ENCODE measurements at places on chromosomes 11 and 22.

DNA sequence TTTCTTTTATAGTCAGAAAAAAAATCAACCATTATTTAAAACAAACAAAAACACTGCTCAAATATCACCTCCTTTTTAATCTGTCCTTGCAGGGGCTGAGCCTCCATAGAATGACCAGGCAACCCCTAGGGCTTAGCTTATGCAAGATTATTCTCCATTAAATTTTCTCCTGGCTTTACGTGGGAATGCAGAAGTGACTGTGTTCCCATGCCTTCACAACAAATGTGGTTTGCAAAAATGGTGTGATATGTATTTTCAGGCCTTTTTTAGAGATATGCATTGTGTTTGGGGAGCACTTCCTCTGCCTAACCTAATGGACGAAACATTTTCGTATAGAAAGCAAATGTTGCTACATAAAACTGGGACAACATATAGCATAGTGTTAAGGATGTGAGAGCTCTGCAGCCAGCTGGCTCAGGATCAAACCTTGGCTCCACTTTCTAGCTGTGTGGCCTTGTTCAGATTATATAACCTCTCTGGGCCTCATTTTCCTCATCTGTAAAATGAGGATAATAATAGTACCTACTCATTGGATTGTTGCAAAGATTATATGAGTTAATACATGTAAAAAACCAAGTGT, 82.6 kb downstream of the PARVA start:
- DNase-seq = no peak

GRCh38 chr11:17805043-17805442, 70.5 kb downstream of the KCNC1 start:
- DNase-seq = no peak

DNA sequence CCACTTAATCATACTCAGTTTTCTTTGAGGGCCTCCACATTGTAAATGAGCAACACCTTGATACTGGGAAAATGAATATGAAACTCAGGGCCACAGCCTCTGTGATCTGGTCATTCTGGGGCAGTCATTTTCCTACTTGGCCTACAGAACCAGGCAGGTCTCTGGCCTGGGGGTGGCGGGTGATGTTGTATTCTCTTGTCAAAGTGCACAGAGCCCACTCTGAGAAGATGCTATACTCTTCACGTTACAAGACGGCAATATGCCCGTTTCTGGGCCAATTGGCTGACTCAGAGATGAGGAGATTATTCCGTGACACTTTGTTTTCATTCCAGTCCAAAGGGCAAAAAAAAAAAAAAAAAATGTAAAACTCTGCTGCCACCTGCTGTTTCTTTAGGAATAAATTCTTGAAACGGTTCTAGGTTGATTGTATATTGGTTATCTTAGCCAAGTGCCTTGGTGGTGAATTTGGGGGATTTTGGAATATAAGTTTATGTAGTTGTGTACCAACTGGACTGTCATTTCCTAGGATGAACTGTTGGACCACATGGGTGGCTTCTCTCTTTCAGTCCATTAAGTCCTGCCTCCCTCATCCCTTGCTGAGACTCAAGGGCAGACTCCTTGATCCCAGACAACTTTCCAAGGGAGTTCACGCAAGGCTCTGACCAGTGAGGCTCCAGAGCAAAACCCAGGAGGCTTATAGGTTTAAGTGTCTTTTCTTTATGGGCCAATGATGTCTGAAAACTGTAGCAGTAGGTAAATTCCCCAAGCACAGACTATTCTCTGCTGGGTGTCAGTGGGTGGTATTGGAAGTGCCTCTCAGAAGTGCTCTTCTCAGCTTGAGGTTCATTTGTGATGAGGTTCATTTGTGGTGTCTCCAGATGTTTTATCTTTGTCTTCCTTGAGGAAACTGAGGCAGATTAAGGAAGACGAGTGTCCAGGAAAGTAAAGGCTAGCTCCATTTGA, 18.2 kb downstream of the ADM start:
- DNase-seq = peak; percentile 48

DNA sequence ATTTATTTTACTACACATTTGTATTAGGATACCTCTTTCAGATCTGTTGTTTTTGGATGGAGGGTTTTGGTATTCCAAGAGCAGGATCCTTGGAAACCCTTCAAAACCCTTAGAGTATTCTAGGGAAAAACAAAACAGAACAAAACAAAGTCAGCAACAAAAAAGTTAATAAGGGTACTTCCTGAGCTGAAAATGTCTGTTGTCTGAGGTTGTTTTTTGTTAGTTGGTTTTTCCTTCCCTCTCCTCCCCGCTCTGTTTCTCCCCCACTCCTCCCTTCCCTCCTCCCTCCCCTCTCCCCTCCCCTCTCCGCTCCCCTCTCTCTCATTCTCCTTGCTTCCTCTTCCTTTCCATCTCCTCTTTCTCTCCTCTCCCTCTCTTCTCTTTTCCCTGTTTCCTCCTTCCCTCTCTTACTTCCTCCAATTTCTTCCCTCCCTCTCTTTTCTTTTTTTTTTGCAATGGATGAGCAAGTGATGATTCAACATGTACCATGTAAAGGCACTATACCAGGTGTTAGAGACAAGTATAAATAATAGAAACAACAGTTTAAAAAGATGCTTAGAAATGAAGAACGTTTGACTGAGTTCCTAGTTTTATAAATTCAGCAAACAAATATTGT, 160.6 kb downstream of the TMEM135 start:
- no peak for DNase-seq

- DNase-seq = peak; percentile 63
Measured at GRCh38 chr11:63738720-63739360, 29.7 kb downstream of the ZFTA start.

GRCh38 chr11:134499990-134500389, 87.9 kb upstream of the B3GAT1 start:
- no peak for DNase-seq

GRCh38 chr11:69516526-69516925, 35.1 kb downstream of the LINC01488 start:
- no peak for DNase-seq

- DNase-seq = no peak
Measured at GRCh38 chr11:10407749-10408685, 47.0 kb upstream of the AMPD3 start.

DNA sequence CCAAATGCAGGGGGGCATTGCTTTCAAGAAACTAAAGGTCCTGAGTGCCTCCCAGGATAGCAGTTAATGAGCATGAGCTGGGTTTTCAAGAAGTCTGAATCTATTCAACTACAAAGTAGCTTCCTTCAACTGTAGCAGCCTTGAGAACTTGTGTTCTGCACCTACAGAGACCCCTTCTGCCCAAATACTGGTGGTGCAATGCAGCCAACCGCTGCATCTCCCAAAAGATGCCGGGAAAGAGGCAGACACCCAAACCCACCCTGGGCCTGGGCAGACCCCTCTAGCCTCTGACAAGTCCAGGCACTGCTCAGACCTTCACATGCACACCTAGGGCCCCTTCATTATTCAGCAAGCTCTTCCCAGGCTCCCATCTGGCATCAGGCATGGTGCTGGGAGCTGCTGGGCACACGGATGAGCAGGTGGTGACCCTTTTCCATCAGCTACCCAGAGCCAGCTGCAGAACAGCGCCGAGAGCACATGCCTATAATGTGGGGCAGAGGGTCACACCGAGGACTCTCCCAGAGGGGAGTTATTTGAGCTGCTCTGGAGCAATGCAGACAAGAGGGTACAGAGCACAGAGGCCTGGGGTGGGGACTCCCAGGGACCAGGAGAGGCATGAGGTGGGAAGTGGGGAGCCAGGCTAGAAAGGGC, 44.9 kb upstream of the ETS1 start:
- peak; percentile 61 for DNase-seq

- DNase-seq = no peak
Measured at GRCh38 chr22:23121424-23121823, 20.4 kb downstream of the RSPH14 start.

DNA sequence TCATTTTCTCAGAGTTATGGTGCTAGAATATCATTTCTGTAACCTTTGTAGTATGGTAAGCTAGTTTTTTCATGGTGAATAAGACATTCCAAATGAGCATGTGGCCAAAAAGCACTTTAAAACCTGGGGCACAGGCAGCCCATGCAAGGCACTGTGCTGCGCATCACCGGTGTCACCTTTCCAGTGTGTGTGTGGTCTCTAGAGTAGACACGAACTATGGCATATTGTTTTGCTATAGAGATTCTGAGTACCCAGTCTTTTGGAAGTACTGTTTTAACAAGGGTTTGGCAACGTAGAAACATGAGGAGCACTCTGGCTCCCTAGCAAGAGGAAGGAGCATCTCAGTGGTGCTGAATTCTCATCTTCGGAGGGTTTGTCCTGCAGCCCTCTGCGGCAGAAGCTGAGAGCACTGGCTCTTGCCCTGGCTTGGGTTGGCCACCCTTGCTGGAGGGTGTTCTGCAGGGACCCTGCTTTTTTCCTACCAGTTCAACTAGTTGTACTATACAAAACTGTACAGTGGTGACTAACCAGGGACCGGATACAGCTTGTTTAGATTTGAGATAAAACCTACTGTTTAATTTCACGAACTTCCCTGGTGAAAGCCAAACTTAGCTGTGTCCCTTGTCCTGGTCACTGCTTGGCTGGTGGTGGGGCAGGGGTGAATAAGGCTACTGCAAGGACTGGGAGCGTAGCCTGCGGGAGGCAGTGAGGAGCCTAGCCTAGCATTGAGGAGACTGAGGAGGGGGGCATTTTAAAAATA, 135.7 kb downstream of the ATXN10 start:
- no peak for DNase-seq

GRCh38 chr11:64742087-64742888, 1.7 kb downstream of the RASGRP2 start:
- DNase-seq = peak; percentile 23

GRCh38 chr22:50444663-50445062, 30.2 kb downstream of the SBF1 start:
- DNase-seq = no peak

DNA sequence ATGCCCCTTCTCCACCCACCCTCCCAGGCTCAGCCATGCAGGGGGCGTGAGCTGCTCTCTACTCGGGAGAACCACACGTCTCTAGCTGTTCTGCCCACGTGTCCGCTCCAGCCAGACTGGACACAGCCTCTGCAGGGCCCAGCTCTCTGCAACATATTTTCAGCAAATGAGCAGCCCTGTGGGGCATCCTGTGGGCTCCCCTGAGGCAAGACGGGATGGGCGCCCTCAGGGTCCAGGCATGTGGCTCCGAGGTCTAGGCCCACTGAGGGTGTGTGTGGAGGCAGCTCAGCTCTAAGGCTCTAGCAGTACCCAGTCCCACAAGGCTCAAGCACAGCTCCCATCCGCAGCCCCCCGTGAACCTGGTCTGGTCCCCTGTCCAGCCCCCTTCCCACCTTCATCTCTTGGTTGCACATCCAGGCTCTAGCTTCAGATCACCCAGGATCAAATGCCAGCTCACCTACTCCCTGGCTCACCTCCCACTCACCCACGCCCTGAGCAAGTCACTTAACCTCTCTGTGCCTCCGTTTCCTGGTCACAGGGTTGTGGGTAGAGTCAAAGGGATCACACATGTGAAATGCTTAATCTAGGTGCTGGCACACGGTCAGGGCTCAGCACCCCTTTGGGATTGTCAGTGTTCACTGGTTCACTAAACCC, 57.8 kb upstream of the TCF20 start:
- DNase-seq = no peak

DNA sequence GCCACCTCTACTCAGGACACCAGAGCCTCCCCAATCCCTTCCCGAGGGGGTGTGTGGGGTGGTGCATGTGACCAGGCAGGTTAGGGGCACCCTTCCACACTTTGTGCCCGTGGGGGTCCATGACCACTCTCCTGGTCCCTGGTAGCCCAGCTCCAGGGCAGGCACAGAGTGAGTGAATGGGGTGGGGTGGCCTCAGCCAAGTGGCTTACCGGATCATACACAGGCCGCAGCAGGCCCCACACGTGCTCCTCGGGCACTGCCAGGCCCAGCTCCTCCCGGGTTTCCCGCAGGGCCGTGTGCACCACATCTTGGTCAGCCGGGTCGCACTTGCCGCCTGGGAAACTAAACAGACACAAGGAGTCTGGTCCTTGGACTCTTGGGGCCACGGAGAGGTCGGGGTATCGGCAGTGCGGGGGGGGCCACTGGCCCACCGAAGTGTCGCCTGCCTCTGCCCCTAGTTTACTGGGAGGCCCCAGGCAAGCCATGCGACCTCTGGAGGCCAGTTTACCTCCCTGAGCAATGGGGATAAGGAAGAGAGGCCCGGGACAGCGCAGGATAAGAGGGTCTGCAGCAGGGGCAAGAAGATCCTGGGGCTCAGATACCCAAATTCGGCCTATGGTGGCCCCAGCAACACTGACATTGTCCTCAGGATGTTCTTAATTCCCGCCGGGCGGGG, 889 bp downstream of the NUDT8 start:
- no peak for DNase-seq

DNA sequence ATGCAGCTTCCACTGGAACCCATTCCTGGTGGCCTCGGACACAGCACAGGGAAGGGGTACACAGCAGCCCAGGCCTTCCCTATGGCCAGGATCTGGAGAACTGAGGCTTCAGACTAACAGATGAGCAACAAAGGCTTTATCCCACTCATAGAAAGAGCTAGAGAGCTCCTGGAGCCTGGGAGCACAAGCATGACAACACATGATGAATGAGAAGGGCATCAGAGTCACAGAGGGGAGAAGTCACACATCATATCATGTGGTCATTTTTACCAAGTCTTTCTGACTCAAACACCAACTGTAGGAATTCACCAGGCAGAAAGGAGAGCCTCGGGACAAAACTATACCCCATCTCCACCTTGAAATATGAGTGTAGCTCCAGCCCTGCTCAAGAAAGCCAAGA, 43.2 kb downstream of the NRXN2 start:
- DNase-seq = no peak

DNA sequence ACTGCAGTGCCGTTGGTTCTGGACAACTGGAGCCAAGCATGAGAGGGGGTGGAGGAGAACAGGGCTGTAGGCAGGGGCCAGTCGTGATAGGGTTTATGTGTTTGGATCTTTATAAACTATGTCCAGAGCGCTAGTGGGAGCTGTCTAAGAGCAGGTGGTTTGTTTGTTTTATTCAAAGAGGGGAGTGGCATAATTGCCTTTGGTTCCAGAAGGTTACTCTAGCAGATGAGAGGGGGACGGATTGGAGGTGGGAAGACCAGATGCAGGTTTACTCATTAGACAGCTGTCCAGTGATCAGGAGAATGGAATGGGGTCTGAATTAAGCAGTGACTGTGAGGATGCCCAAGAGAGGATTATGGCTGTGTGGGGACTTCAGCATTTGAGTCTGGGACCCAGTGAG, 109.3 kb upstream of the TBCEL start:
- no peak for DNase-seq

DNA sequence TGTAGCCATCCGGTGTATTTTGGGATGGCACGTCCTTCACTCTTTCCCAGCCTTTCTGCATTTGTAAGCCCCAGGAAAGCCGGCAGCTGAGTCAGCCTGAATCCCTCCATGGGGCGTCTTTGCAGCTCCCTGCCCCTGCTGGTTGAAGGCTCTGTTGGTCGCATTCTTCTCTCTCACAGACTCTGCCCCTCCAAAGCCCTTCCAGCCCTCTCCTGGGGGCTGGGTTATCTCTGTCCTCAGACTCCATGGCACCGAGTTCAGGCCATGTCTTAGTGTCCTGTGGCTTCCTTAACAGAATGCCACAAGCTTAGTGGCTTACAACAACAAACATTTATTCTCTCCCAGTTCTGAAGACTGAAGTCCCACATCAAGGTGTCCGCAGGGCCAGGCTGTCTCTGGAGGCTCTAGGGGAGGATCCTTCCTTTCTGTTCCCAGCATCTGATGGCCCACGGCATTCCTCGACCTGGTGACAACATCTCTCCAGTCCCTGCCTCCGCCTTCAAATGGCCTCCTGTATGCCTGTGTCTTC, 62.2 kb downstream of the BCR start:
- DNase-seq = no peak
